ENCODE measurements at places on chromosomes 12 and 14.
A peak's percentile ranks its signal among the peaks of the same experiment; 100 is the strongest.

DNA sequence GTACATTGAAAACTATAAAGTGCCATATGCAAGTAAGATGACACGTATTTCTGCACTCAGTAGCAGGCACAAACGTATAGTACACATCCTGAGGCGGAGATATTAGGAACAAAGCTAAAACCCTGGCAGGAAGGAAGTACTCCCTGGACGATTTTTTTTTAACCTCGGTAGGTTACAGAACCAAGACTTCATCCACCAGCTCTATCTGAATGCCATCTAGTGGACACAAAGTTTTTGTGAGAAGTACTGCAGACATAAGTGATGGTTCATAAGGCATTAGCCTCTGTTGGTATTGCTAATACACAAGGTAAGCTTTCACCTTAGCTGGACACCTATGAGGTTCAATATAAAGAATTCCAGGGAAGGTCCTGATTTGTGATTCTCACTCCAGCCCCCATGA is 83.0 kb upstream of the CCDC196 start:
- no peak for DNase-seq

GRCh38 chr14:101394374-101394773 is 166.9 kb upstream of the DIO3 start:
- no peak for DNase-seq

GRCh38 chr14:24064856-24065255 is 6.5 kb upstream of the CPNE6 start:
- no peak for DNase-seq

GRCh38 chr12:57173089-57173488 is 25.7 kb upstream of the LRP1-AS start:
- no peak for DNase-seq

DNA sequence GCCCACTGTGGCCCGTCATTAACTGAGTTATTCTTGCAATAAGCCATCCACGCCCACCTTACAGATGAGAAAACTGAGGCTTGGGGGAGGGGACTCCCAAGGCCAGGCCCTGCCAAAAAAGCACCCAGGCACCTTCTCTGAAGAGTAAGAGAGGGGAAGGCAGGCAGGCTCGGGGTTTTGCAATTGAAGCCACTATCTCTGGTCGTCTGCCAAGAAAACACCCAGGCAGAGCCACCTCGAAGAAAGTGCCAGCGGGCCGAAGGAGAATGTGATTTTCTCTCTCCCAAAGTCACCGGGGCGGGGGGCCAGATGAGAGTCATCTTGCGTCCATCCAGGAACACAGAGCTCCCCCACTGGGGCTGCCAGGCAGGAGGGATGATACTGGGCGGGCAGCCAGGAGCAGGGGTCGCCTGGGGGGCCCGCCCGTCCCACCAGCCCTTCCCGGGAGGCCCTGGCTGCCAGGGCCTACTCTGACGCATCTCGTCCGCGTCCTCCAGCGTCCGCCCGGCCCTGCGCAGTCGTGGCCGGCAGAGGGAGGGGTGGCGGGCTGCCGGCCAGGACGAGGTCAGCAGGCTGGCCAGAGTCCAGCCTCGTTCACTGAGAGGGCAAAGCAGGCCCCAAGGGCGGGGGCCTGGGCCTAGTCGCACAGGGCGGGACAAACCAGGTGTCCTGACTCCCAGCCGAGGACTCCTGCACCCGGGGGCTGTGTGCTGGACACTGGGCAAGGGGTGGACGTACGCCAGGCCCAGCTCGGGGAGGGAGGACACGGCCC is 74.3 kb downstream of the RFLNA start:
- peak; percentile 76 for DNase-seq

DNA sequence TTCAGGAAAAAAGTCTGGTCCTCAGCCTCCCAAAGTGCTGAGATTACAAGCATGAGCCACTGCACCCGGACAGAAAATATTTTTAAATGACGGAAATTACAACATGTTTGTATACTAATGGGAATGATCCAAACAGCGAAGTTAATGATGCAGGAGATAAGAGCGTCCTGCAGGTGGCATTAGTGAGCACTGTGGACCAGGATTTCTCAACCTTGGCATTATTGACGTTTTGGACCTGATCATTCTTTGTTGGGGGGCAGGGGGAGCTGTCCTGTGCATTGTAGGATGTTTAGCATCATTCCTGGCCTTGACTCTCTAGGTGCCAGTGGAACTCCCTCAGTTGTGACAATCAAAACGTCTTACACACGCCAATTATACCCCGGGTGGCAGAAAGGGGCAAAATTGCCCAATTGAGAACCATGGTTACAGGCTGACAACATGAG is 34.1 kb downstream of the SCFD1 start:
- no peak for DNase-seq

DNA sequence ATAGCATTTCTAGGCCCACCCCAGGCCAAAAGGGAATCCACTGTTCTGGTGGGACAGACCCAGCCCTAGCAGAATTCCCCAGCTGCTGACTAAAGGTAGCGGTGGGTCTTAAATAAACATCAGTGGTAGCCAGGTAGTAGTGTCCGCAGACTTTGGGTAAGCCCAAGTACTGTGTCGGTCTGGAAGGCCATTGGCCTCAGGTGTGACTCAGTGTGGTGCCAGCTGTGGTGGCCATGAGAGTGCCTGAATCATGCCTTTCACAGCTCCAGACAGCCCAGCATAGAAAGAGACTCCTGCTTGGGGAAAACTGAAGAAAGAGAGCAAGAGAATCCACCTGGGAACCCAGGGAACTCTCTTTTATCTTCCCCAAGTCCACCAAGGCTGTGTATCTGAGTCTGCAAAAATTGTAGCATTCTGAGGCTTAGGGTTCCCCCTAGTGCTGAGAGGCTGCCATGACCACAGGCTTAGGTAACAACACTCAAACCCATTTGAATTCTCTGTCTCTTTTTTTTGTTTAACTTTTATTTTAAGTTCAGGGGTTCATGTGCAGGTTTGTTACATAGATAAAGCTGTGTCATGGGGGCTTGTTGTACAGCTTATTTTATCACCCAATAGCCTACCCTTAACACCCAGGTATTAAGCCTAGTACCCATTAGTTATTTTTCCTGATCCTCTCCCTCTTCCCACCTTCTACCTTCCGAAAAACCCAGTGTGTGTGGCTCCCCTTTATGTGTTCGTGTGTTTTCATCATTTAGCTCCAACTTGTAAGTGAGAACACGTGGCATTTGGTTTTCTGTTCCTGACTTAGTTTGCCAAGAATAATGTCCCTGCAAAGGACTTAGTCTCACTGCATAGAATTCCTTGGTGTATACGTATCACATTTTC is 16.7 kb upstream of the CD163L1 start:
- DNase-seq = peak; percentile 13

GRCh38 chr12:12635651-12636050 is 24.0 kb downstream of the CREBL2 start:
- DNase-seq = no peak

Measured in astrocyte of the cerebellum (primary cell).